ENCODE measurements at places on chromosomes 7 and 10. TPM values are rescaled to one million over a fixed set of nuclear protein-coding genes. Genes with fewer than 3 reads are reported as not detected.

Gene FAM25A
- total RNA-seq, result not detected

Gene IL2RA
- total RNA-seq, result not detected

Gene ADCY1
- total RNA-seq, result 0.59 TPM

Gene SLC16A9
- total RNA-seq, result 1.2 TPM

Gene SPAG6
- not detected for total RNA-seq

Gene TMEM273
- 0.59 TPM for total RNA-seq

Gene FRMD4A
- 42.4 TPM for total RNA-seq

Gene PCGF5
- total RNA-seq, result 99.2 TPM

Gene MRLN
- not detected for total RNA-seq
